Germinal center (tissue), 1 donor: ENCODE measurements at places on chromosomes 6 and 20.
A peak's percentile ranks its signal among the peaks of the same experiment; 100 is the strongest.

GRCh38 chr6:47890326-47890875 lies 108.6 kb downstream of the OPN5 start:
- no peak for DNase-seq

- DNase-seq: no peak
These were observed 56.8 kb downstream of the PRDM1 start for GRCh38 chr6:106142876-106143431.

- no peak for DNase-seq
These were observed 21.8 kb downstream of the SERPINB6 start for GRCh38 chr6:2949536-2950083.

DNA sequence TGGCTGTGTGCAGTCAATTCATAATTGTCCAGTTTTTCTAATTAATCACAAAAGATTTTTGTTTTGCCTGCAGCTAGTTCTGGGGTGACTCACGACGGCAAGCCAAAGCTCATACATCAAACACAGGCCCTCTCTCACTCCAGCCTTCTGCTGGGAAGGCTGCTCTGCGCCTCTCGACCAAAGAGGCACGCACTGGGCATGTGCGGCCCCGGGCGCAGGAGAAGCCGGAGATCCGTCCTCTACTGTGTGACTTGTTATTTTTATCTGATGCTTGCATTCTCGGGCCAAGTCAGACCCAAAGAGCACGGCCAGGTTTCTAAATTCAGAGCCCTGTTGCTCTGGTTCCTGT lies 98.5 kb downstream of the TFAP2A start:
- DNase-seq: no peak

DNA sequence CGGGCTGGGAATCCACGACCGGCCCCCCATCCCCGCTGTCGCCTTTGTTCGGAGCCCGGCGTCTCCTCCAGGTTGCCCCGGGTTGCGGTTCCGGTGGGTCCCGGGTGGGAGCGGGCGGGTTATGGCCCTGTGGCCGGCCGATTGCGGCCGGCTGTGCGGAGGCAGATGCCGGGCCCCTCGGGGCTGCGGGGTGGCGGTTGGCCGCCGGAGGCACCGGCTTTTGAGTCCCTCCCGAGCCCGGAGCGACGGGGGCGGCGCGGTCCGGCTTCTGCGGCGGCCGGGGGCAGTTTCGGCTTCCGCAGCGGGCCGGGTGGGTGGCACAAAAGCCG lies 431 bp downstream of the LOC128125822 start:
- peak; percentile 39 for DNase-seq

DNA sequence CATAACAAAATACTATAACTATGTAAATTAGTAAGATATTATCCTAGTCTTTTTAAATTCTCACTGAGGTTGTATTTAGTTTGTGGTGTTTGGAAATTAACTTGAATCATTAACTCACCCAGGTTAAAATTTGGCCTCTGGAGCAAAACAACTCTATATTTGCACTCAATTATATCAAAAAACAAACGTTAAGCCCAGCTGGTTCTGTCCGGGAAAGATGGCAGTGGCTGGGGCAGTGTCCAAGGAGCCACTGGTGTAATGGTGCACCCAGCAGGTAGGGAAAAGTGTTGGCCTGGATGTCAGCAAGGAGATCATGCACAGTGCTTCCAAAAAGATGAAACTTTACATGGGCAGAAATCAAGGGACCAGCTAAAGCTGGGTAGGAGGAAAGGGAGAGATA lies 285.3 kb upstream of the CITED2 start:
- DNase-seq: no peak

- no peak for DNase-seq
These were observed 80.4 kb downstream of the TBXT start for GRCh38 chr6:166087246-166087645.

DNA sequence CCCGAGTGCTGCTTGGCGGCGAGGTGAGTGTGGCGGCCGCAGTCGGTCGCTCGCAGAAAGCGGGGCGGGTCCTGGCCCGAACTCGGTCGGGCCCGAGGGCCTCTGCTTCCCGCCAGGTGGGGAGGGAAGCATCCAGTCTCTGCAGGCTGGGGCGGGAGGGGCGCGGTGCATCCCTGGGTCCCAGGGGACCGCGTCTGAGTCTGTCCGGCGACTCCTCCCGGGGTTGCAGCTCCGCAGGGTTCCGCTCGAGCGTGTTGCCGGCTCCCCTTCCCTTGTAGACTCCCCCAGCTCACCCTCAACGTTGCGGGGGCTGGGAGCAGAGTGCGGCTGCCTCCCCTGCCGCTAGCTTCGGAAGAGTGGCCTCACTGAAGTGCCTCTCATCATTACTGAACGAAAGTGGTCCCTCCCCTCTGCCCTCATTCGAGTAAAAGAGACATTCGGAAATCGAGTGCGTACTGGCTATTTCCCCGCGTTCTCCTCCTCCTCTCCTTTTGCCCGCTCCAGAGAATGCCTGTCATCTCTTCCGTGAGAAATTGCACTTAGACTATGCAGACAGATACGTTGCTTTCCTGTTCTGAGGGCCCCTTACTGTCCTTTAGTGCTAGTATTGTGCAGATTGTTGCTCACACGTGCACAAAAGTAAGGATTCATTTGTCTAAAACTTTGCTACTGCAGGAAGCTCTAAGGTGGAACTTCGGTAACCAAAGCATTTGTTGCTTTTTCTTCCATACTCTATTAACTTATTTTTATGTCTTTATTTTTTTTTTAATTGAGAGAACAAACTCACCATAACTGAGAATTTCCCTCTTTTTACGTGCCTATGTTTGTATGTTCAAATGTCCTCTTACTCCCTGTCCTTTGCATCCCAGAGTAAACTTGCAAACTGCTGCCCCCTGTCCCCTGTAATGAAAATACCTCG lies 751 bp downstream of the MAP3K4 start:
- peak; percentile 62 for DNase-seq

DNA sequence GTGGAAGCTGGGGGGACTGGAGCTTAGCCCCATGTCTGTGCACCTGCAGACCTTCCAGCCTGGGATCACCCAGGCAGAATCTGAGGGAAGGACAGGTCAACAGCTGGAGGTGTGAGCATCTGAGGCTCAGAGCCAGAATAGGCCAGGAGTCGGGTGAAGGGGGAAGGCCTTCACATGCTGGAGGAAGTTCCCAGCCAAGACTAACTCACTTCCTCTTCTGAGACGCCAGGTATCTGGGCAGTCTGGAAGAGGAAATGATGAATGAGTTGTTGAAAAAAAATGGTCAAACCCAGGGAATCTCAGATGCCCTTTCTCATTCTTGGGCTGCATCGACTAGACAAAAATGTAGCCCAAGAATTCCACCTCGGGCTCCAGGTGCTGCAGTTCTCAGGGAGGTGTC lies 73.6 kb upstream of the TIAM2 start:
- peak; percentile 41 for DNase-seq

DNA sequence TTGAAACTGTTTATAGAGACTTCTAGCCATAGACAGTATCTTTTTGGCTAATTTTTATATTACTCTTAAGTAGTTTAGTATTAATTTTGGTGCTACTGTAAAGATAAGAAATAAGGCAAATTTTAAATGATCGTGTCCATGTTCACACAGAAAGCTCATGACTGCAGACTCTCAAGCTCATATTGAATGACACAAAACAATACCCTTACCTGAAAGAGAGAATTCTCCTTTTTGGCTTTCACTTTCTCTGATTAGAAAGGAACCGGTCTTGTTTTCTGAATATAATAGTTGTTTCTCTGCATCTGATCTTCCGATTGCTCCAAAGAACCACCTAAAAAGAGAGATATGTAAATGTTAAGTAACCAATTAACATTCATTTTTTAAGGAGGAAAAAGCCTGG lies 57.0 kb downstream of the FRK start:
- DNase-seq: no peak

DNA sequence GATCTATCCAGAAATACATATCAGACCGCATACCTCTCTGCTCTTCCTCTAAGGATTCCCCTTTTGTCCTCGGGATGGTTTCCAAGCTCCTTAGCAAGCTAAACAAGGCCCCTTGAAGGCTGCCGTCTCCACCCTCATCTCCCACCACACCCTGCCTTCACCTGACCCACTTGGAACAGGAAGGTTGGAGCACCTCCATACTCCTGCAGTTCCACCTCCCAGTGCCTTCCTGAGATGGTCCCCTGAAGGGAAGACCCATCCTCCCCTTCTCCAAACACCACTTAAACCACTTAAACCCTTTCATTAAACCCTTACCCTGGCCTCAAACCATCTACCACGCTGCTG lies 8.5 kb upstream of the POU5F1 start:
- no peak for DNase-seq

DNA sequence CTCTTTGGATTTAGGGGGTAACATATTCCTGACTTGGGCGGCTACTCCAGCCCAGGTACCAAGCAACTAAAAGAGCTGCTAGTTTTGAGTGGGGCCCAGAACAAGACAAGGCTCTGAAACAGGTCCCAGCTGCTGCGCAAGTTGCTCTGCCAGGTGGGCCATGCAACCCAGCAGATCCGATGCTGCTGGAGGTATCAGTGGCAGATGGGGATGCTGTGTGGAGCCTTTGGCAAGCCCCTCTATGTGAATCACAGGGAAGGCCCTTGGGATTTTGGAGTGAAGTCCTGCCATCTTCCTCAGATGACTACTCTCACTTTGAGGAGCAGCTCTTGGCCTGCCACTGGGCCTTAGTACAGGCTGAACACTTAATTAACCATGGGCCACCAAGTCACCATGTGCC lies 43.7 kb upstream of the VSX1 start:
- no peak for DNase-seq

- DNase-seq: no peak
These were observed 211.0 kb upstream of the RIMS1 start for GRCh38 chr6:71675386-71675785.

DNA sequence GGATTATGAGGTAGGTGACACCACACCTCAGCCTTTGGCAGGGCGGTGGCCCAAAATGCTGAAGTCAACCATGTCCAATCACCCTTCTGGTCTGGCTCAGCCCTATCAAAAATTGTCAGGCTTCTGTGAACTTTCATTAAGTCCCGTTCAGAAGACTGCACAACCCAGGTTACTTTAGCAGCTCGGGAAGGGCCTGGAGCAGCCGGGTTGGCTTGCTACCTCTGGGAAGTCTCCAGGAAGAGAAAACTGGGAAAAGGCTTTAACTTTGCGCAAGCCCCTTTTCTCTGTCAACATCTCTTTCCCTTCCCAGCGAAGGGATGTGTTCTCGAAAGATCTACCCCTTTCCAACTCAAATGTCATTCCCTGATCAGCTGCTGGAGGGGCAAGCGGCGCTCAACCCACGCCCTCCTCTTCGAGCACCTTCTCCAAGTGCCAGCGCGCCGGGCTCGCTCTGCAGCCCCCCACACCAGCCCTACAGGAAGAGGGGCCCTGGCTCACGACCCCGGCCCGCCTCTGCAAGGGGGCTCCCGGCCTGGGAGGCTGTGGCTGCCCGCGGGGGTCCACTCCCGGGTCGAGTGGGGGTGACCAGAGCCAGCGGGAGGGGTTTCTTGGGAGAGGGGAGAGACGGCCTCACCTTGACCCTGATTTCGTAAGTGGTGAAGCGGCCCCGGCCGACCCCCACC lies 573 bp downstream of the SNX3 start:
- DNase-seq: peak; percentile 66

DNA sequence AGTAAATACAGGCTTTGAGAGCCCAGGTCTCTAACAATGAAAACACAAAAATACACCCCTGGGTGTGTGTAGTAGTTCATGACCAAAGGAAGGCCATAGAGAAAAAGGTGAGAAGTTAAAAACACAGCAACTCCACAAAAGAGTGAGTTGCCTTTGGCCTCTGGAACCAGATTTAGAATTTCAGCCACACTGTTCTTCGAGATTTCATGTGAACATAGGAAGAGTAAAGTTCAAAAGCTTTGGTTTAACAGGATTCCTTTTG lies 43.5 kb upstream of the RIN2 start:
- no peak for DNase-seq

DNA sequence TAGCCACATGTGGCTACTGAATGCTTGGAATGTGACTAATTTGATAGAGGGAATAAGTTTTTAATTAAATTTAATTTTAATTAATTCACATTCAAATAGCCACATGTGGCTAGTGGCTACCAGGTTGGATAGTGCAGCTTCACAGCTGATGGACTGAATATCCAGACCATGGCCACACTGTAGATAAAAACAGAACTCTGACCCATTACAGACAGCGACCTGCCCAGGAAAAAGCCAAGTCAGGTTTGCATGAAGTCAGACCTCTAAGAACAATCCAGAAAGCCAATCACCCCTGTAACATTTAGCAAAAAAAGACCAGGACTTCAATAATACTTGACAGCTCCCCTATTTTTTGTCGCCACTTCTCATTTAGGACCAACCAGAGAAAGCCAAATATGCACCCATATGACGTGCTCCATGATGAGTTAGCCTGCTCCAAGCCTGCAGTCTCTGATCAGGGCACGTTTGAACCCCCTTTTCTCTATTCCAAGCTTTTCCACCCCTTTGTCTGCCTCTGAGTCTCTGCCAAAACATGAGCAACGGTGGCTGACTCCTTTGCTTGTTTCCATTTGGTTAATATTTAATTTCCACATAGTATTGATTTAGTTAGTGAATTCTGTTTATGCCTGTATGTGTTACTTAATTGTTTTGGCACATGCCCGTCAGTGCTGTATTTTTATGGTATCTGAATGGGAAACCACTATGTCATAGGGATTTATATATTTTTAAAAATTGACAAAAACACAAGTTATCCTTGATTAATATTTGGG lies 636.3 kb downstream of the UTRN start:
- DNase-seq: no peak

DNA sequence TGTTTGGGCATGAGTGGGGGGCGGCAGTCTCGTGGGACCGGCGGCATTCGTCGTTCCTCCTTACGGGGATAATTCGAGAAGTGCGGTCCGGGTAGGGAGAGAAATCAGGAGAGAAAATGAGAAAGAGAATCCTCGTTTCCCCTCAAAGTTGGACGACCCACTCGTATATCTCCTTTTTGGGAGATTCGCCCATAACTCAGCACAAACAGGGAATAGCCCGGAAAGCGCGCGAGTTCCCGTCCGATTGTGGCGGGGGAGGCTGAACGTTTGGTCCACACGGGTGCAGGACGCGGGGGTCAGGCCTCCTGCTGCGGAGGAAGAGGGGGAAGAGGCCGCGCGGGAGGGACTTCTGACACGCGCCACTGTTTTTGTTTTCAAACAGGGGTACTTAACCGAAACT lies 42.4 kb downstream of the POPDC3 start:
- DNase-seq: no peak

- DNase-seq: no peak
These were observed 52.6 kb downstream of the GFRAL start for GRCh38 chr6:55379895-55380294.

- no peak for DNase-seq
These were observed 45.5 kb downstream of the MRPL14 start for GRCh38 chr6:44081753-44082152.

GRCh38 chr6:157661652-157662051 lies 161.4 kb upstream of the SNX9 start:
- no peak for DNase-seq

DNA sequence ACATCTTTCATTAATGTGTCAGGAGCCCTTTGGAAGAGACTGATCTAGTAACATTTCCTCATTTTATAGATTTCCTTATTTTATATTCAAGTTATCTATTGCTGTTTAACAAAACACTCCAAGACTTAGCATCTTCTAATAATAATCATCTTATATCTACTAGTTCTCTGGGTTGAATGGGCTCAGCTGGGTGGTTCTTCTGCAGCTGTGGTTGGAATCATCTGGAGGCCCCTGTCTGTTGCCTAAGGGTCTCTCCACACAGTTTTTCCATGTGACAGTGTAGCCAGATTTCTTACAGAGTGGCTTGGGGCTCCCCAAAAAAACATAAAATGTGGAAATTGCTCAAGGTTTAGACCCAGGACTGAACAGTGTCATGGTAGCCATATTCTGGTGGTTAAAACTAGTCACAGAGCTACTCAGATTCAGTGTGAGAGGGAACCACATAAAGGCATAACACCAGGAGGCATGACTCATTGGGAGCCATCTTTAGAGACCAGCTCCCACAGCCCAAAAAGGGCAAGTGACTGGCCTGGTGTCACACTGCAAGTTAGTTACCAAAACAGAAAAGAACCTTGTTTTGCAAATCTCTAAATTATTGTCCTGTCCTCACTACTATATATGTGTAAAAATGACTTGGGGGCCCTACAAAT lies 11.5 kb downstream of the SLC2A10 start:
- no peak for DNase-seq
